ENCODE measurements at places on chromosomes 6 and 20.

DNA sequence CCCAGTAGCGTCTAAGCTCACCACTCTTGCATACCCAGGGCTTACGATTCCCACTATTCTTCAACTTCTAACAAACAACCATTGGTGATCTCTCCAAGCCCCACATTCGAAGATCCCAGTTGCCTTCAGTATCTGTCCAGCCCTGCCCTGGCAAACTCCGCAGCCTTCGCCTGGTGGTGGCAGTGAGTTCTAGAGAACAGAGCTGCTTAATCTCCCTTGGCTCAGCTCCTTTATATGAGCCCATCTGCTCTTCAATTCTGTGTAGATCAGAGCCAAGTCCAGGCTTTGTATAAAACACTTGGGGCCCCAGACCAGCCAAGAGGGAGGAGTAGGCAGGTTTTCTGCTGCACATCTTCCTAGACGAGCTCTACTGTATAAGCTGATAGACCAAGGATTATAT lies 193.3 kb downstream of the PHACTR1 start:
- peak; percentile 62 for DNase-seq

GRCh38 chr6:134551245-134551960 lies 233.5 kb upstream of the SGK1 start:
- no peak for DNase-seq

DNA sequence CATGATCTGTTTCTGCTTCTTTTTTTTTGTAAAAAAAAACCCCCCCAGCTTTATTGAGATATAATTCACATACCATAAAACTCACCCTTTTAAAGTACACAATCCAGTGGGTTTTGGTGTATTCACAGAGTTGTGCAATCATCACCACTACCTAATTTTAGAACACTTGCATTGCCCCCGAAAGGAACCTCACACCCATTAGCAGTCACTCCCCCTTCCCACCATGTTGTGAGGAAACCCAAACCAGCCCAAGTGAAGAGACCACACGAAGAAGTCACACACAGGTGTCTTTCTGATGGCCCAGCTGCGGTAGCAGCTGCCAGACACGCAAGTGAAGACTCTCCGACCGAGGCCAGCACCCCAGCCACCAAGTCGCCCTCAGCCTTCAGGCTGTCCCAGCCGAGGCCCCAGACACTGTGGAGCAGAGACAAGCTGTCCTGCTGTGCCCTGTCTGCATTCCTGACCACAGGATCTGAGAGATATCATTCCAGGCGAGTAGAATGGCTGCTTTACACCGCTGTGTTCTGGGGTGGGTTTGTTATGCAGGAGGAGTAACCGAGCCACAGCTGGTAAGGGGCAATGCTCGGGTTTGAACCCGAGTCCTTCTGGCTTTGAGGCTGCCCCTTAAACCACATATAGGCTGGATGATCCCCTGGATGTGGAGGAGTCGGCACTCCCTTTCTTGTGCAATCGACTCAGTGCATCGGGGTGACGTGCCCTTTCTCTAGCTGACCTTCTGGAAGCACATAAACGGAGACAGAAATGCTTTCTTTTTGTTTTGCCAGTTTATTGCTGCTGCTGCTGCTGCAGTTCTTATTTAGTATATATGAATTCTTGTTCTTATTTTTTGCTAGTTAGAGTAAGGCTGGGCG lies 59.1 kb upstream of the PTPN1 start:
- no peak for DNase-seq

- DNase-seq, result no peak
These were observed 33.3 kb upstream of the CITED2 start for GRCh38 chr6:139407718-139408222.

DNA sequence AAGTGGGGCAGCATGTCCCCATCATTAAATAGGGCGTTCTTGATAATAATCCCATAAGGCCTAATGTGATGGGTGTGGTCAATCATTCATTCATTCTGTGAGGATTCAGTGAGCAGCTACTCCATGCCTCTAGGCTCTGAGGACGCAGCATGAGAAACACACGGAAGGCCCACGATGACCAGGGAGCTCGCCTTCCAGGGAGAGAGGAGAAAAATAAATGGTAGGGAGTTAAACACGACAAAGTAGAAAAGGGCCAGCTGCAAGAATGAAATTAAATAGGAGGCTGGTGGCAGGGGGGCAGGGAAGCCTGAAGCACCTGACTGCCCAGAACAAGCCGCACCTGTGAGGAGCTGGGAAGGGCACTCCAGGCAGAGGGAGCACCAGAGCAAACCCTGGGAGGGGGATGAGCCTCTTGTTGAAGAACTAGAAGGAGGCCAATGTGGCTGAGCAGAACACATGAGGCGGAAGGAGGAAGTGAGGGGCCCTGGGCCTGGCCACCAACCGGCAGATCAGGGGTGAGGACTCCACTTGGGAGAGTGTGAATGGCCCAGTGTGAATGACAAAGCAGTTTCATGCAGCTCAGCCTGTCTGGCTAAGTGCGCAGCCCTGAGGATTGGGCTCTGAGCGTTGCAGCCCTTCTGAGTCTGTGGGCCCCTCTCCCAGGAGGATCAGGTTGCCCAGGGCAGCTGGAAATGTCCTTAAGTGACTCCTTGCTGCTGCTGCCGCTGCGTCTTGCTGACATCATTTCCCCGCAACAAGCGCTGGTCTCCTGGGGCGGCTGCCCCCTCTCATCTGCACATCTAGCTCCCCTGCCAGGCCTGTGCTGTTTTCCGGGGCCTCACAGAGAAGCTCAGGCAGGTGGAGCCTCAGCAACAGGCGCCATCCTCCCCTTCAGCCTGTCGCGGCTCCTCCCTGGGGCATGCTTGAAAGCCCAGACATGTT lies 99.9 kb downstream of the CDH26 start:
- DNase-seq, result peak; percentile 38

DNA sequence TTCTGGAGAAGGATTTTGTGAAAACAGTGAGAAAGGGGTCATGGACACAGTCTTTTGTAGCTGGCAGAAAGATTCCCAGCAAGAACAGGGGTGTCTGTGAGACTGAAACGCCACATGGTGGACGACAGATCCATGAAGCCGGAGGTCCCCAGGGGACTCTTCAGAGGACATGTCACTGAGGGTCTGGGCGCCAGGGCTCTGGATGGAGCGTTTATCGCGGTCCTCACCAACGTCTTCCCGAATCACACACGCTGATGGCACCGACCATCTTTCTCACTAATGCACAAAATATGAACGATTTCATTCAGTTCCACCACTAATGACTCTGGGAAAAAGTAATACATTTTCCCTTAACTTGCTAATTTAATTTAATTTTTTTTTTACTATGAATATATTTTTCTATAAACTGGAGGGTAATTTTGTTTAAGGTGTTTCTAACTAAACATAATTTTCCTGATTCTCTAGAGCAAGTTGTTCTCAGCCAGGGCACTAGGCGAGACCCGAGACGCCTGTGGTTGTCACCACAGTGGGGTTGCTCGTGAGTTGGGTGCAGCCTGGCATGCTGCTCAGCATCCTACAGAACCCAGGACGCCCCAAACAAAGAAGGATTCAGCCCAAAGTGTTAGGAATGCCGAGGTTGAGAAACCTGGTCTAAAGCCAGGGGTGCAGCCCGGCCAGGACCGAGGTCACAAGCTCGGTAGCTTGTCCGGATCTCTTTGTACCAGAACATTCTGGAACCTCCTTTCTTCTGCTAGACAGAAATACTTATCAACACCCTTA lies 306.2 kb downstream of the TAF4 start:
- DNase-seq, result no peak

DNA sequence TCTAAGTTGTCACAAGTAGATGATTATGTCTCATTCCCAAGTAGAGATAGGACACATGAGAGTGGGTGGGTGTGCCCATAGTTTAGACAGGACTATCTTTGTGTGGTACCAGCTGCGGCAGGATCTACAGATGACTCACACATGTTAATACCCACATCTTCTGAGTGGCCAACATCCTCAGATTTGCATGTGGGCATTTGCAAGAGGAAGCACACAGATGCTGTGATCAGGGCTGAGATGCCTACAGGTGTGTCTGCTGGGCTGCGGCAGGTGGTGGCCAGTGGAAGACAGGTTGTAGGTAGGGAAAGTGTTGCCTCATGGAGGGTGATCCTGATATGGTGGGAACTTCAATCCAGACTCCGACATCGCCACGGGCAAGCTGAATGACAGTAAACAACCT lies 50.8 kb downstream of the UTRN start:
- no peak for DNase-seq

DNA sequence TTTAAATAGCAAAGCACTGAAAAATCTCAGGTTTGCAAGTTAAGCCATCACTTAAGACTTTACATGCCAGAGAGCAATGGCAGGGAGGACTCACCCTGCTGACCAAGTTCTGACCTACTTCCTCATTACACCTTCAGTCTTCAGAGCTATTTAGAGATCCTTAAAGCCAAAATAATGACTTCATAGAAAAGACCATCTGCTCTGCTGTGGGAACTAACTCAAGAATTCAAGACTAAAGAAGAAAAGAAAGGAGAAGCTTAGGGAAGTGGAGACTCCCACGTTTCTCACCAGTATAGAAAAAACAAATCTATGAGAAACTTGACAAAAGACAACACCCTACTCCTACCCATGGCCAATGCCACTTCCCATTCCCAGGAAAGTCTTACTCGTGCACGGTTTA lies 28.6 kb downstream of the XPO5 start:
- DNase-seq, result no peak

- no peak for DNase-seq
These were observed 146.1 kb upstream of the LRFN2 start for GRCh38 chr6:40733290-40733689.

DNA sequence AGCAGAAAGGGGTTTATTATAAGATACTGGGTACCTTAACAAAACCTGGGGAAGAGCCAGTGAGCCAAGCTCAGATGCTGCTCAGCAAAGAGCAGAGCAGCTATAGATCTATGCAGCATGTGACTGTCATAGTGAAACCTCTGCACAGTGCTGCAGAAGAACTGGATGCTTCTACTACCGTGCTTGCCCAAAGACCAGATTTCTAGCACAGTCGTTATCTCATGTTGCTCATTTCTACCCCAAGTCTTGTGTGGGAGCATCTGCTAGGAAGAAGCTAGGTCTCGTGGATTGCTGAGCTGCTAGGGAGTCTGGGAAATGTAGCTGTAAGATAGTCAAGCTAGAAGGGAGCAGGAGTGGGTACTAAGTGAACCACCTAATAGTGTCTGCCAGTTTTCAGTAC lies 31.7 kb upstream of the GNRH2 start:
- peak; percentile 14 for DNase-seq

DNA sequence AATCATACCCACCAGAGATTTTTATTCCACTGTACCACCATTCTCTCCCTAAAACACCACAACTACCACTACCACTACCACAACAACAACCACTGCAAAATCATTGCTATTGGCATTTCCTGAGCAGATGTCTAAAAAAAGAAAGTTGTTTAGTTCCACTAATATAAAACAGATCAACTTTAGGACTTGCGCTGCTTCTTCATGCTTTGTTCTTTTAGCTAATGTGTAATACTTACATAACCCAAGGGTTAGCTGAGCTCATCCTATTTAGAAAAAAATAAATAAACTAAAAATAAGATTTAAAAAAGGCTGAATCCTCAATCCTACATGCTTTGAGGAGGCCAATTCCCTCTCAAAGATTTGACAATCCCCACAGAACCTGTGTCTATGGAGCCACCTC lies 11.4 kb downstream of the IYD start:
- no peak for DNase-seq

DNA sequence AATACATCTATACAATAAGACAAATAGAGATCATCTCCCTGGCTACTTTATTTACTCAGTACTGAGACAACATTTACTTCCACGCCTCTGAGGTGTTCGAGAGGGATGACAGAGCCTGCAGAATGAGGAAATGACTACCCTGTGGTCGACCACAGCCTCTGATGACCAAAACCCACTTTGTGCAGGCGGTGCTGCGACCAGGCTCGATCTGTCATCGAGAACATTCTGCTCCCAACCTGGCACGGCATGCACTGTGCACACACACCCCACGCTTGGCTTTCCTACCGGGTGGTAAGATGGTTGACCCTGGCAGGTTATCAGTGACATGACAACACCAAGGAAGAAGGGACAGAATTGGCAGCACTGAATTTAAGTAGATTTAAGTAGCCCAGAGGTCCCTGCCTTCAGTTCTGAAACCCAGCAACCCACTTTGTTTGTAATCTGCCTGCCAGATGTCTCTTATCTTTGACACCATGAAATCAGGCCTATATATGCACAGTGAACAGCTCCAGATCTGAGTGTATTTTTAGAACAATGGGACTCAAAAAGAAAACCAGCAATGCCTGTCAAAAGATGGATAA lies 42.6 kb downstream of the TTI1 start:
- DNase-seq, result peak; percentile 16

DNA sequence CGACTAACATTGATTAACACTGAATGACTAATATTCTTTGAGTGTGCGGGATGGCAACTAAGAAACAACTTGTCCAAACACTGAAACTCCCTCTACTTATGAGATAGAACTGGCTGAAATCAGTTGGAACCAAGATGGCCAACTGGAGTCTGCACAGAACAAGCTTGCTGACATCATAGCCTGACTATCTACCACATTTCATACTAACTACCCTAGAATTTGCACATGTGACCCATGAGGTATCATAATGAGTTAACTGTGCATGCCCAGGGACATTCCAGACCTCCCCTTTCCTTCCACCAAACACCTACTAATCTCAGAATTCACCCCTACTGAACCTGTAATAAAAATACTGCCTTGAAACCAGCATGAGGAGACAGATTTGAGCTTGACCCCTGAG lies 43.2 kb downstream of the PHIP start:
- DNase-seq, result no peak

DNA sequence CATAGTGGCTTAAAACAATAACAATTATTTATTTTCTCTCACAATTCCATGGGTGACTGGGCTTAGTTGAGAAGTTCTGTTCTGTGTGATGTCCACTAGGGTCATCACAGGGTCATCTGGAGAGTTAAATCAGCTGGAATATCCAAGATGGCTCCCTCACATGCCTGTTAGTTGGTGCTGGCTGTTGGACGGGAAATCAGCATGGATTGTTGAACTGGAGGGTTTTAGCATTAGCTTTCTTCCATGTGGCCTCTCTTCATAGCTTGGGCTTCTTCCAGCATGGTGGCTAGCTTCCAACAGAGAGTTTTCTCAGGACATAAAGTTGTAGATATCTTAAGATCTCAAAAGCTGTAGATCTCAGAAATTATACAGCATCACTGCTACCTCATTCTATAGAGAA lies 19.6 kb downstream of the MARCKS start:
- no peak for DNase-seq

All from head of caudate nucleus (tissue), 42 donors.